ENCODE measurements at places on chromosomes 12 and 14.

DNA sequence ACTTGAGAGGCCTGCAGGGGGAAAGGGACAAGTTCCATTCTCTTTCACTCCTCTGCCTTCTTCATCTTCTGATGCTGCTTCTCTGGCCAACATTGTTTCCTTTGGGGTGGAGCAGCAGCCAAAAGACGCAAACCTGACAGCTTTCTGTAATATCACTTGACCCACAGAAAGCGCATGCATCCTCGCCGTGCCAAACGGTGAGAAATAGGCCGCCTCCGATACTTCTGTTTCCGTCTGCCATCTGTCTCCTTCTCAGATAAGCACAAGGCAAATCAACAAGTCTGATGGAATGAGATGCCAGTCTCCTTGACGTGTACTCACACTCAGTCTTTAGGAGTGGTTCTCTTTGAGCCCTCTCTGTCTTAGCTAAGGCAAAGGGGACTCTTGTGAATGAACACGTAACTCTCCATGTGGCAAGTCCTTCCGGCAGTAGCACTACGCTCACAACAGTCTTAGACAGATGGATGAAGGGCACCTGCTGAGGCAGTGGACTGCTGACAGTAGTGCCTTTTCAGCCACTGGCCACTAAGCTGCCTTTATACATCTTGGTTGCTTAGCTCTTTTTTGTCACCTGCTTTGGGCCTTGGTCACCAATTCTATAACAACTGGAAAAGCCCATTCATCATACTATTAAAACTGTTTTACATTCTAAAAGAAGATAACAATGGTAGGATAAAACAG, 214.1 kb downstream of the FBXL14 start:
- DNase-seq, result no peak

DNA sequence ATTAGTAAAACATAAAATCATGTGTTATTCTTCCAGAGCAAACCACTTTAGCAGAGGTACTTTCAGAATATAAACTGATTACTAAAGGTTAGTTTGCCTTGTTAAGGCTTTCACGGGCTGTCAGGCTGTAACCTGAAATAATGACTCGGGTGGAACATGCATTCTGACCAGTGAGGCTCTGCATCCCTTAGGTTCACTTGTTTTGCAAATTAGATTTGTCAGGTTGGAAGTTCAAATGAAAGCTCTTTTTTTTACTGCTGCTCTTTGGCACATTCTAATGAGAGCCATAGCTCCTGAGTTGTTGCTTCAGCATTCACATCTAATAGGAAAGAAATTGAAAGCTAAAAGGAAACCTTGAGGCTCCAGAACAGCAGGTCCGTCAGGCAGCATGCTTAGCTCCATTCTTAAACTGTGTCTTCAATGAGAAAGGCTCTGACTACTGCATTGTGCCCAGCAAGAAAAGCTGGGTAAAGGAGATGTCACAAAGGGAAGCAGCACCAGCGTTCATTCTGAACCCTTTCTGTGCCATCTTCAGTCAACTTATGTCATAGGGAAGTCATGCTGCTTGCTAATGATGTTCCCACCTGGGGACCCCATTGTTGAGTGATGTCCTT, 445.5 kb upstream of the FBXO33 start:
- no peak for DNase-seq

DNA sequence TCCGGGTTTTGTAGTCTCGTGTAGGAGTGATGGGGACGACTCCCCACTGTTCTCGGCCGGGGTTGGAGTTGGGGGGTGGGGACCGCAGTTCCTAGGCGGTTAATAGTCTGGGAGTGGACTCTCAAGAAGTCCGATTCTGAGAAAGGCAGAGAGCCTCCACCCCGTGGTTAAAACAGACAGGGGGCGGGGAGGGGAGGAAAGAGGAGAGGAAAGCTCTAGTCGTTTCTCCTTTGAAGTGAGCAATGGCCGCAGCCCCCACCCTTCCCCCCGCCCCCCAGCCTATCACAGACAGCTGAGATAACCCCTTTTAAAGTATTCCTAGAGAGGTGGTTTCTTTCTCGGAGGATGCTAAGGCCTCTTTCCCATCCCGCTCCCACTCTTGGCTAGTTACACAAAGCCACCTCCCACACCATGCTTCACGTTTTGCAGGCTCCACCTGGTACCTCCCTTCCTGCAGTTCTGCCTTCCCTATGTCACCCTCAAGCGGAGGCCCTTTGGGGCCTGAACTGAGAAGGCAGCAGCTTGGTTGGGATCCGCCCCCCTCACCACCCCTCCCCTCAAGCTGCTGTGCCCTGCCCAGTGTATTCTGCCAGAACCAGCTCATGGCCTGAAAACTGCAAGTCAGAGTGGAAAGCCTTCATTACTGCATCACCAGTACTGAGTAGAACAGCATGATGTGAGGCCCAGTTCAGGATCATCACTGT, 853 bp downstream of the USP5 start:
- DNase-seq, result no peak

DNA sequence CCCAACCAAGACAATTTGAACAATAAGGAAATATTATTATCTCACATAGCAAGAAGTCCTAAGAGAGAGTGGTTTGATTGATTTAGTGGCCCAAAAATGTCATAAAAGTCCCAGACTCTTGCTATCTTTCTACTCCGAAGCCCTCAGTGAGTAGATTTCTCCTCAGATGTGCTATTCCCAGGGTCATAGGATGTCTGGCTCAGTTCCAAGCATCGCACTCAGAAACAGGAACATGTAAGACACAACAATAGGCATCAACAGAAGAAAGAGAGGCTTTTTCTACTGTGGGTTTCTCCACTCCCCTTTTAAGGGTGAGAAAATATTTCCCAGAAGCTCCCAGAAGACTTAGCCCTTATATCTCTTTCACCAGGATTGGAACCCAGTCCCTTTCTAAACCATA, 188.1 kb upstream of the CDKN3 start:
- no peak for DNase-seq

DNA sequence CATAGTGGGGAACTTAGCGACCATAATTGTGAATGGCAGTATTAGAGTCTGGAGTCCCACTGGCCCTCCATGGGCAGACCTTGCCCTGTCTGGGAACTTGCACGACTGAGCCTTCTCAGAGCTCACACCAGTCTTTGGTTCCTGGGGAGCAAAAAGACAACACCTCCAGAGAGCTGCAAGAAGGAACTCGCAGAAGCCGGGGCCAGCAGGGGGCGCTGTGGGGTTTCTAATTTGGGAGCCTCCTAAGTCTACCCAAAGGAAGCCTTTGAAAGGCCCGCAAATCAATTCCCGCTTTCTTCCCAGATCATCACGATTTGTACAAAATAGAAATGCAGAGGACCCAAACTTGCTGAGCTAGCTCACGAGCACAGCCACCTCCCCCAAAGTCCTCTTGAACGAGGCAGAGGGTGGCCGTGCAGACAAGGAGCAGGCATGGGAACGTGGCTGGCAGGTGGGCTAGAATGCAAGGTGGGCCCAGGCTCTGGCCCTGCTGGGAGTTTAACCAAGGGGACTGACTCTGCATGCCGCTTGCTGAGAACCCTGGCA, 46.3 kb upstream of the FBXO21 start:
- DNase-seq, result peak; percentile 44

- no peak for DNase-seq
Measured at GRCh38 chr14:98175436-98175835, 1096.6 kb downstream of the BCL11B start.

DNA sequence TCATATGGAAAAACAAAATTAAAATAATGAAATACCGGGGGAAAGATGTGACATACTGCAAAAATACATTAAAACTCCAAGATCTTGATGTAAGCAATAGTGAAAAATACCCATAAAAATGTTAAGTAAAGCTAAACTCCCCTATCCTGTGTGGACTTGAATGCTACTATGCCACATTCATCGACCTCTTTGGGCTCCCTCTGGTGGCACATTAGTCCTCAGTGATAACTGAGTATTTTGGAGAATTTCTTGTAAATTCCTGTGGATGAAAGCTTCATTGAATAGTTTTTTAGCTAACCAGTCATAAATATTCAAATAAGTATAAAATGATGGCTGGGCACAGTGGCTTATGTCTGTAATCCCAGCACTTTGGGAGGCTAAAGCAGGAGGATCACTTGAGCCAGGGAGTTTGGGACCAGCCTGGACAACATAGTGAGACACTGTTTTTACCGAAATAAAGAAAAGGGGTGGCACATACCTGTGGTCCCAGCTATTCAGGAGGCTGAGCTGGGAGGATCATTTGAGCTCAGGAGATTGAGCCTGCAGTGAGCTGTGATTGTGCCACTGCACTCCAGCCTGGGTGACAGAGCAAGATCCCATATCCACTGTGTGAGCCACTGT, 42.4 kb upstream of the SGPP1 start:
- peak; percentile 49 for DNase-seq

GRCh38 chr12:1920971-1921370, 2.5 kb upstream of the CACNA2D4 start:
- peak; percentile 44 for DNase-seq

DNA sequence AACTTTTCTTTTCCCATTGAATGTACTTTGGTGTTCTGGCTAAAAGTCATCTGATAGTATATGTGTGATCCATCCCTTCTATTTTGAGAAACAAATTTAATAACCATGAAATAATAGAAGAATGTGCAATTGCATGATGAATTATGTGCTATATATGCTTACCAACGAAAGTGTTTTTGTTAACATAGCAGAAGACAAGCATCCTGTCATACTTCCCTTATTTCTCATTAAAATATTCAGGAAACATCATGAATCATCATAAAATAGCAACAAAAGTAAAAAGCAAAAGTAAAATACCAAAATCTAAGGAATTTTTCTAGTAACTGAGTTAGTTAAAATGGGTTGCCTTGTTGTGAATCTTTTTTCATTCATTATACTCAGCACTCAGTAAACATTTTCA, 409.0 kb upstream of the PDE3A start:
- no peak for DNase-seq

DNA sequence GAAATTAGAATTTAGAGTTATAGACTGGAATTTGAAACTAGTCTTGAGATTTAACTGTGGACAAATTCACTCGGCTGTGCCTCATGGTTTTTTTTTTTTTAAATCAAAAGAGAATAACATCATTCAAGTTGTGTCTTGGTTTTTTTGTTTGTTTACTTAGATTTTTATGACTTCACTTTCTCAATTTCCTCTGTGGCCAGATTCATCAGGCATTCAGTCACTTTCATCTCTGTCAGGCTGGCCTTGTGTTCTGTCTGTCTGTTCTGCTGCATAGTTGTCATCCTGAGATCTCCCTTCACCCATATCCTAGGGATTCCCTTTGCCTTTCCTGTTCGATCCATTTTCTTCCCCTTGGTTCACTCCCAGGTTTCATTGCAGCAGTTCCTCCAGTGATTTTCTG, 10.0 kb downstream of the MARK3 start:
- DNase-seq, result no peak

DNA sequence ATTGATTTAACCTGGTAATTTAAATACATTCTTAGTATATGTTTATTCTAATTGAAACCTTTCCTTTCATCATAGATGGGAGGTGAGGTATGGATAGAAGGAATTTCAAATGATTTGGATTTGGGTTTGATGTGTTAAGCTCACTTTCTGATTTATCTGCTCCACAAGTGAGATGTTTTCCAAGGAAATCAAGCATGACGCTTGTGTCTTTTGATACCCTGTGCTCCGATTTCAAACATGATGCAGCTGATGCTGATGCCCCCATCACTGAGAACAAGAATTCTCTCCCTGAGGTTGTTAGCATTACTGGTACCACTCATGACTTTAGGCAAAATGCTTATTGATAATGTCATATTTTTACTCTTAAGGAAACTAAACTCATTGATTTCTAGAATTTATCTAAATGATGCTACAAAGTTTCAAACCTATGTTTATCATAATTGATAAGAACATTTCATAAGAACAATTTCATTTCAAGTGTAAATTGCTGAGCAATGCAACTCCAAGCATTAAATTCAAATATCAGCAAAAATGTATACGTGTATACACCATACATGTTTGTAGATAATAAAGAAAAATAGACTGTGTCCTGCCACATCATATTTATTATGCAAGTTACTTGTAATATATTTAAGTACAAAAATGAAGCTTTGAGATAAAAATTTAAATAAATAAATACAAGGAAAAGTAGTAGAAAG, 75.5 kb upstream of the LRIG3 start:
- no peak for DNase-seq

DNA sequence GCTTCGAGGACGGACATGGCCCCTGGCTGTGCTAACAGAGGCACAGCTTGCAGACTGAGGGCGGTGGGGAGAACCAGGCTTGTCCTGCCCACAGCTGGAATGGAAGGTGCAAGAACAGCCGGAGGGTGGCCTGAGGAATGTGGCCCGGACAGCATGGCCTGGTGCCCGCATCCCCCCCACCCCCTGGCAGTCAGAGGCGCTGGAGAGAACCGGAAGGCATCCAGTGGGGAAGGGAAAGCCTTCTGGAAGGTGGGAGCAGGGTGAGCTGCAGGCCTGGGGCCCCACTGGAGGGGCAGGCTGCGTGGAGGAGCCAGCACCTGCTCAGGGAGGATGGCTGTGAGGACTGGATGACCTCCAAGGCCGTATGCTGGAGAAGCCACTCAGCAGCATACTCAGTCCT, 8.1 kb upstream of the CYP46A1 start:
- no peak for DNase-seq

- DNase-seq, result no peak
Measured at GRCh38 chr14:31265701-31266398, 58.3 kb upstream of the HECTD1 start.

DNA sequence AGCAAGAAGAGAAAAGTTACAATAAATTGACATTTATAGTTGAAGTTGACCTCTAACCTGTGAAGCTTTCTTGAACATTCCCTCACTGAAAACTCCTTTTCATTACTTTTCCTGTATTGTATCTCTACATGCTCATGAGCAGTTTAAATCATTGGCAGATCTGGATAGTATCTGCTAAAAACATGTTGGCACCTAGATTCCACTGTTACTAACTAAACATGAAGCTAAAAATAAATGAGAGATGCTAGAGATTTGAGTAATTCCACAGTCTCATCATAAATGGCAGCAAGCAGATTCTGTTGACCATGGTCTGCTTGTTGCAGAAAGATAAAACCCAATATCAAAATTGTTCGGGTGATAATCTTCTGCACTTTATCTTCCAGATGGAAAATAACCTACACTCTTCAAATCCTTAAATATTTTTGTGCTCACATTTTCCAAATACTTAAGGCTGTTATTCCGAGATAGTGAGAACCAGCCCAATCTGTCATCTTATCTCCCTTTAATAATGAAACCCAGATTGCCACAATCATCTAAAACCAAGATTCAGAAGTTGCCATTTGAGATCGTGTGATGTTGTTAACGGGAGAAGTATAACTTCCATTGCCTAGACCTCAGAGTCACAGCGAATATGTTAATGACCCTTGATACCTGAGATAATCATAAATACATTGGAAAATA, 171.0 kb upstream of the DAAM1 start:
- DNase-seq, result no peak

GRCh38 chr12:131830335-131830913, 2.2 kb downstream of the MMP17 start:
- peak; percentile 20 for DNase-seq

GRCh38 chr12:66964629-66965028, 285.8 kb upstream of the GRIP1 start:
- peak; percentile 23 for DNase-seq

DNA sequence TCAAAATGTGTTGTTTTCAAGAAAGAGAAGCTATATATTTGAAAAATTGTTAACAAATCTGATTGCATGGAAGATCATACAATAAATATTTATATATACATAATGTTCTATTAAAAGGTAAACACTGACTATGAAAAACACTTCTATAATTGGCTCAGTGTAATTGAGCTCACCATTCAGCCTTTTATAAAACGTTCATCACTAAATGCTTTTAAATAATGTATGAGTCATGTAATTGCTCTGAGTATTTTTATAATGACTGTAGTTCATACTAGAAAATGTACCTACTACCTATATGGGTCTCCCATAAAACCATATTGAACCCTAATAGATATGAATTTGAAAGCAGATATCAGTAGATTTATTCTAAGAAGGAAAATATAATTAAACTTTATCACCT, 240.4 kb upstream of the MGAT4C start:
- no peak for DNase-seq

Data from KG1 (cell line).